ENCODE measurements at places on chromosomes 5 and 9.

DNA sequence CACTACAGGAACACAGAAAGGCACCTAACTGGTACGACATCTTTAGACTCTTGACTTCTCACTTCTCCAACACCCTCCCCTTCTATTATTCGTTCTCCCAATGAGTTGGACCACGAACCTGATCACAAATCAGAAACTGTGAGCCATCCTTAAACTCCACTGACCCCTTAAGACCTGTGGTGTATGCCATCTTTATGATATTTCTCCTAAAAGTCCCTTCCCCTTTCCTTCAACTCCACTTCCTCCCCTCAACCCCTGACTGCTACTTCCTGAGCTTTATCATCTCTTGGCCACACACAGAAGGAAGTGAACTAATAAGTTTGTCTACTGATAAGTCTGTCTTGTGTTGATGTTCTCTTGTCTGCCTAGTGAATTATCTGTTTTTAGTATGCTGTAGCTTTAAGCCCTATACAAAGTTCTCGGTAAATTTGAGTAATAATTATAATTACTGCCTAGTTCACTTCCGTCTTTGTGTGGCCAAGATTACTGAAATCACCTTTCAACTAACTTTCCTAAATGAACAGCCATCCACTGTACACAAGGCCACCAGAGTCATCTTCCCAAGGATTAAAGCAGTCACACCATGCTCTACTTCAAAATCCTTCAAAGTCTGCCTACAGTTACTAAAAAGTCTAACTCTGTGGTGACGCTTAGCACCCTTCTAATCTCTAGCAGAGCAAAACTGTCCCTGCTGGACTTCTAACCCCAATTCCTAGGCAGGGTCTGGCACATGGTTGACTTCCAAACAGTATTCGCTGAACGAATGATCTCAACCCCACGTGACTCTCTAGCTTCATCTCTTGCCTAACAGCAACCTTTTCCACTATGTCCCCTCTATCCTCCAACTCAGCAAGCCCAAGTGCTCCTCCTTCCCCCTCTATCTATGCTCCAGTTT, 23.2 kb downstream of the ELOVL7 start:
- DNase-seq, result no peak

DNA sequence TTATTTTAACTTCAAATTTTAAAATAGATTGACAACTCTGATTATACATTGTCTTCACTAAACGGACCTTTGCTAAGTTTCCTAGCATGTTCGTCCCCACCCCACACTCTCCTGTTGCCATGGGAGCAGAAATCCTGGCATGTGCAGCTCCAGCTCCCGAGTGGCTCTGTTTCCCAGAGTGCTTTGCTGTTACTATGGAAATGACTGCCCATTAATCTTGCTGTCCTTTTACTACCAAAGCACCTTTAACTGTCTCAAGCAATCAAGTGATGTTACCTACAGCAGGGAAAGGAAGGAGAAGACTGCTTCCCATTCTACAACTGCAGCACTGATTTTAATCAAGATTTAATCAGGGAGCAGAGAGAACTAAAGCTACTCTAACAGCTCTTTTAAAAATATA, 212.0 kb upstream of the KIF2A start:
- DNase-seq, result no peak

DNA sequence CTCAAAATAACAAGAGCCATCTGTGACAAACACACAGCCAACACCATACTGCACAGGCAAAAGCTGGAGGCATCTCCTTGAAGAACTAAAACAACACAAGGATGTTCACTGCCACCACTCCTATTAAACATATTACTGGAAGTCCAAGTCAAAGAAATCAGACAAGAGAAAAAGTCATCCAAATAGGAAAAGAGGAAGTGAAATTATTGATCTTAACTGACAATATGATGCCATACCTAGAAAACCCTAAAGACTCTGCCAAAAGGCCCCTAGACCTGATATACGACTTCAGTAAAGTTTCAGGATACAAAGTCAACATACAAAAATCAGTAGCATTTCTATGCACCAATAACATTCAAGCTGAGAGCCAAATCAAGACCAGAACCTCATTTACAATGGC, 30.0 kb upstream of the MACIR start:
- no peak for DNase-seq

DNA sequence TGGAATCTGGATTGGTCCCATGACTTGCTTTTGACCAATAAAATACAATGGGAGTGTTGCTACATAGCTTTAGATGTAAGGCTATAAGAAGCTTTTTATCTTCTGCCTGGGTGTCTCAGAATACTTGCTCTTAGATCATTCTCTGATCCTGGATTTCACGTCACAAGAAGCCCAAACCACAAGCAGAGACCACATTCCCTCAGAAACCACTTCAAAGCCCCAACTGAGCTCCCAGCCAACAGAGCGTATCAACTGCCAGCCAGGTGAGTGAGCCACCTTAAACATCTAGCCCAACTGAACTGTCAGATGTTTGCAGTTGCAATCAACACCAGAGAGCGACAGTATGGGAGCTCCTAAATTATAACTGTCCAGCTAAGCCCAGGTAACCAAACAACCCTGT, 687.1 kb downstream of the TLE1 start:
- no peak for DNase-seq

DNA sequence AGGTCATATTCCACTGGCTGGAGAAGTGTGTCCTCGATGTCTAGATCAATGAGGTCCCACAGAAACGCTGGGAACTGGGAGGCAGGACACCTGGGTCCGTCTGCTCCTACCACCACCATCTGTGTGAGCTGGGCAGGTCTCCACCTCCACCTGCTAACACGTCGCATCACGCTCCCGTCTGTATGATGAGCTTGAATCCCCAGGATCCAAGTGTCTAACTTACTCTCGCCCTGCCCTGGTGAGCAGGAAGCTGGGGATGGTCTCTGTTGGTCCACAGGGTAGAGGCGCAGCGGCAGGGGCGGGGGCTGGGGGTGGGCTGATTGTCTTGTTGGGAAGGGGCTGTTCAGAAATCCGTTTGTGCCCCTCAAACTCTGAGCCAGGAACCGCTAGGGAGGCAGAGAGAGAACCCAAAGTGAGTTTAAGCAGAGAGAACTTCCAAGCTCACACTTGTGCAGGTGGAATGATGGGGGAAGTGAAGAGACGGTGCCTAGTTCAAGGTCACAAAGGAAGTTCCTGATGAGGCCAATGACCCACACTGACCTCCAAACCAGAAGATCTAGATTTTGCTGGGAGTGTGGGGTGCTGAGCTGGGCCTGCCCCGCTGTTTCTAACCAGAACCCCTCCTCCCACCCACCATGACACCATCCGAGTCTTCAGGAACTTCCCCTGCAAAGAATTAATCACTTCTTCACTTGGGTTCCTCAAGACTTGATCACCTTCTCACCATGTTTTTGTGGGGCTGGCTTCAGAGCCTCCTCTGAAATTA, 21.1 kb downstream of the ORM2 start:
- DNase-seq, result no peak

- DNase-seq, result no peak
Measured at GRCh38 chr5:173679909-173680630, 63.6 kb upstream of the BOD1 start.

GRCh38 chr5:143561219-143561618, 157.7 kb upstream of the NR3C1 start:
- DNase-seq, result no peak

DNA sequence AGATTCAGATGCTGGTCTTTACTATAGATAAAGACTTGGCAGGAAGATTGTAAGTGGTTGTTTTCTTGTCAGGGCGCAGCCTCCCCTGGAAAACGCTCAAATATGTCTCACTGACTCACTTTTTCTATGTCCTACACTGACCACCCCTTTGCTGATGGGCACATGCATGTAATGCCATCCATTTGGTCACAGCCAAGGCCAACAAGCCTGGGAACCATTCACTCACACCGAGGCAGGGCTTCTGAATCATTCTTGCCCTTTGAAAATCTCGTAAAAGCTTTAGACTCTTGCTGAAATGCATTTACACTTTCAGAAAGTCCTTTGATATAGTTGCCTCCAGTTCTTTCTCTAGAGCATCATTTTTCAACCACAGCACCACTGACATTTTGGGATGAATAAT, 249.4 kb downstream of the ACTL7B start:
- DNase-seq, result no peak

Data from GM12864 (cell line).